ENCODE measurements at places on chromosomes 1 and 21.

- DNase-seq: peak; percentile 7
Observed at GRCh38 chr1:2786329-2787162, 14.9 kb downstream of the TTC34 start.

GRCh38 chr1:84143796-84144565, at the start of gene PRKACB:
PRKACB (plus strand) TSS chr1:84144271; CDS start chr1:84144362, 91 bp downstream.
- DNase-seq: peak; percentile 22

- peak; percentile 70 for DNase-seq
Observed at GRCh38 chr1:223811634-223812101, 34.1 kb downstream of the TP53BP2 start.

- DNase-seq: no peak
Observed at GRCh38 chr1:118954301-118954905, 33.7 kb downstream of the TBX15 start.

DNA sequence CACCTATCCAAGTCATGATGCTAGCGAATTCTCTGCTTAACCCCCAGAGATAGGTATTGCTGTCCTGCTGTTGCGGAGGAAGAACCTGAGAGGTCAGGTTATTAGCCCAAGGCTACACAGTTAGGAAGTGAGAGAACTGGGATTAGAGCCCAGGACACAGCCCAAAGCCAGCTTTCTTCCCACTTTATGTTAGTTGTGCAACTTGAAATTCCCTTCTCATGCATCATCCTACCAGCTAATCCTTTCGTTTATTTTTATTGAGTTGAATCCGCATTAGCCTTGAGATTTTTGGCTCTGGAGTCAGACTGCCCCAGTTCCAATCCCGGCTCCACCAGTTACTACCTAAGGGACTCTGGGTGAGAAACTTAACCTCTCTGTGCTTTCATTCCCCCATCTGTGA, 65.4 kb downstream of the PLEKHA6 start:
- peak; percentile 96 for DNase-seq

GRCh38 chr1:109625601-109626560, 6.2 kb downstream of the AMPD2 start:
- DNase-seq: no peak

DNA sequence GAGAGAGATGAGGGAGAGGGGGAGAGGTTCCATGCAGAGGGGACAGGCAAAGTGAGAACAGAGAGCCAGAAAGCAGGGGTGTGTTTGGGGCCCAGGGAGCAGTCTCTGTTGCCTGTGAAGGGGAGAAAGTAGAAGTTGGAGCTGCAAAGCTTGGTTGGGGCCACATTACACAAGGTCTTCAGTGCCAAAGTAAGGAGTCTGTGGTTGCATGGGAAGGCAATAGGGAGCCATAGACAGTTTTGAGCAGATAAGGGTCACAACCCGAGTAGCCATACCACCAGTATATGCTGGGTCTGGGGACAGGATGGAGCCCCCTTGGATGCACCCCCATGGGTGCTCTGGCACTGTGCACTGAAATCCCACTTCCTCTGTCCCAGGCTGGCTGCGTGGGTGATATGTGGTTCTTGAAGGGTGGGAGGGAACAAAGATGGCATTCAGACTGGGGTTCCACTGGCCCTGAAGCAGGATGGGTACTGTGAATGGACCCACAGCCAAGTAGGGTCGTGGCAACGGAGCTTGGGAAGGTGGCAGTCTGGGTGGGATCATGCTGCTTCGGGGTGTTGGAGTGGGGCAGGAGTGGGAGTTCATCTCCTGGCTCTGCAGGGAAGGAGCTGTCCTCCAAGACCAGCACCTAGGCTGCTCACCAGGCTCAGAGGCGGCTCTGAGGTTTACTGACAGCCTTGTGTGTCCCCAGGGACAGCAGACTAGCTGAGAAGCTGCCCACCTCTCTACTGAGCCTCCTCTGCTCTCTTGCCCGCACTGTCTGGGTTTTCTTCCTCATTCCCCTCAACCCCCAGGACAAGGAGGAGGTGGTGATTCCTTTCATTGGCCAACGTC, 12.1 kb downstream of the DRAXIN start:
- DNase-seq: no peak

DNA sequence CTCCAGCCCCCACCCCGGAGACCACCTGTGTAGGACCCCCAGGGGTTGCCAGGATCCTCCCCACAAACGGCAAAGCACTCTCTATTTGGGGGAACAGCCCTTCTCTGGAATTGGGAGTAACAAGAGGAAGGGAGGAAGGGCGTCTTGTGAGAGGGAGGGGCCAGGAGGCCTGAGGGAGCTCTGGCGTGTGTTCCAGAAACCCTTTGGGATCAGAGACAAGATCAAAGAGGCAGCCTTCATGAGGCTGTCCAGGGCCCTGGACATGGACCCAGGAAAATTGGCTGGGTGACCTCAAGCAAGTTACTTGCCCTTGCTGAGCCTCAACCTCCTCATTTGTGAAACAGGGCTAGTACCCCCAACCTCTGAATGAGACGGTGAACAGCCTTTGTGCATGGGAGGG, 18.1 kb upstream of the ECE1 start:
- DNase-seq: no peak

- DNase-seq: no peak
Observed at GRCh38 chr1:8718850-8719361, 98.5 kb downstream of the RERE start.

DNA sequence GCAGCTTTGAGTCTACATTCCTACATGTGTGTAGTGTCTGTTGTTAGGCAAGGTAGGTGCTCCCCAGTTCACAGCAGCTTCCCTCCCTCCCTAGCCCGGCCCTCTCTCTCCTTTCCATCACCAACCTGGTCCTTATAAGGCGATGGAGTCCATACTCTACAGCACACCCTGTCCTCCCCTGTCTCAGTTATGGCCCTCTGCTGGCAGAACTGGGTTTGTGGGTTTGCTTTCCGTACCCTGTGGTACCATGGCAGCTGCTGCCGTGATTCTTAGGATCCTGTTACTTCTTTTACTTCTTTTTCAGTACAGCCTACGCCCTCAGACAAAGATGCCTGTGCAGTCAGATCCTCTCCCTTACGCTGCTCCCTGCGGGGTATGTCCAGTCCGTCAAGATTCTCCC, 31.7 kb downstream of the AK5 start:
- peak; percentile 3 for DNase-seq

GRCh38 chr1:83839566-83840173, 159.3 kb downstream of the TTLL7 start:
- peak; percentile 78 for DNase-seq

DNA sequence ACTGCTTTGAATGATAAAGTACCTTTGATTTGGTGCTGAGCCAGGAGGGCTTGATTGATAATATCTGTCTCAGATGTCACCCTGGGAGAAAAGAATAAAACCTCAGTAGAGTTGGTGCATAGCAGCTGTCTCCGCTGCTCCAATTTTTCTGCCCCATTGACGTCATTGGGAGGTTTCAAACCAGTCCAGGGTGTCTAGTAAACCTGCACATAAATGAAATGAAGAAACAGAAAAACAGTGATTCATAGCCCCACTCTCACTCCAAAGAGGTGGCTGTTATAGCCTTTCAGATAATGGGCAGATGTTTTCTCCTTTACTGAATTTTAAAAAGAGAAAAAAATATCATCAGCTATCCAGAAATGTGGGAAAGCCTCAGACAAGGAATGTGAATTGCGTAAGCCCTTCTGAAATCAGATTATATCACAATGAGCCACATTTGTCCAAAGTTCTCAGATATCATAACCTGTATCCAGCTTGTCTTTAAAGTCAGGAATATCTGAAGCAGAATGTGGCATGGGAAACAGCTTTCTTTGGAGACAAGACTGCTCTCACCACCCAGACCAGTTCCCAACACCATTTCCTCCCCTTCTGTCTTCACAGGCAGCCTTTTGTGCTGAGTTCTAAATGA, 351.3 kb upstream of the SGIP1 start:
- peak; percentile 77 for DNase-seq

DNA sequence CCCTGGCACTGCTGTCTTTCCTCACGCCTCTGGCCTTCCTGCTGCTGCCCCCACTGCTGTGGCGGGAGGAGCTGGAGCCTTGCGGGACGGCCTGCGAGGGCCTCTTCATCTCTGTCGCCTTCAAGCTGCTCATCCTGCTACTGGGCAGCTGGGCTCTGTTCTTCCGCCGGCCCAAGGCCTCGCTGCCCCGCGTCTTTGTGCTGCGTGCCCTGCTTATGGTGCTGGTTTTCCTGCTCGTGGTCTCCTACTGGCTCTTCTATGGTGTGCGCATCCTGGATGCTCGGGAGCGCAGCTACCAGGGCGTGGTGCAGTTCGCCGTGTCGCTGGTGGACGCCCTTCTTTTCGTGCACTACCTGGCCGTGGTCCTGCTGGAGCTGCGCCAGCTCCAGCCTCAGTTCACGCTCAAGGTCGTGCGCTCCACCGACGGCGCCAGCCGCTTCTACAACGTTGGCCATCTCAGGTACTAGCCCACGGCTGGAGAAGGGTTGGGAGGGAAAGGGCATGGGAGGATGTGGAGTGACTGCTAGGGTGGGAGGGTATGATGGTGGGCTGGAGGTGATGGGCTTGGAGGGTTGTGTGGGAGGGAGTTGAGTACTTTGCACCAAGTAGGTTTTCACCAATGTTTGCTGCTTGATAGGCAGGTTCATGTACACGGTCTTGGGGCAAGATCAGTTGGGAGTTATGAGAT, 18.9 kb downstream of the VANGL2 start:
- no peak for DNase-seq

DNA sequence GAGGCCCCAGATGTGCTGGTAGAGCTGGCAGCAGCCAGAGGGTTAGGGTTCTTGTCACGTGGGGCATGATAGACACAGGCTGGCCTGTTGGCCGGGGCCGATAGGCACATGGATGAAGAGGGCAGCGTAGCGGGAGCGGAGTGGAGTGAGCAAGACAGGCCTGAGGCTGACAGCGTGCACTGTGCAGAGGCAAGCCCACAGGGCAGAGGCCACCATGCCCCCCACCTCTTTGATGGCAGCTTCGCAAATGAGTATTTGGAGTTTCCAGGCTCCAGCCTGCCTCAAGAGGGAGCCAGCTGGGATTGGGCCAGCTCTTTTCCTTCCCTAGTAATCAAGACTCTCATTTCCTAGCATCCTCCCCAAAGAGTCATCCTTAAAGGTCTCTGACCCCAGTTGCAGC, 43.5 kb downstream of the TMCC2 start:
- no peak for DNase-seq

GRCh38 chr1:168829876-168830275, 100.9 kb upstream of the DPT start:
- no peak for DNase-seq

- DNase-seq: no peak
Observed at GRCh38 chr1:228939001-228939691, 203.9 kb downstream of the RHOU start.

GRCh38 chr1:22048351-22049192, 3.9 kb upstream of the CDC42 start:
- no peak for DNase-seq

DNA sequence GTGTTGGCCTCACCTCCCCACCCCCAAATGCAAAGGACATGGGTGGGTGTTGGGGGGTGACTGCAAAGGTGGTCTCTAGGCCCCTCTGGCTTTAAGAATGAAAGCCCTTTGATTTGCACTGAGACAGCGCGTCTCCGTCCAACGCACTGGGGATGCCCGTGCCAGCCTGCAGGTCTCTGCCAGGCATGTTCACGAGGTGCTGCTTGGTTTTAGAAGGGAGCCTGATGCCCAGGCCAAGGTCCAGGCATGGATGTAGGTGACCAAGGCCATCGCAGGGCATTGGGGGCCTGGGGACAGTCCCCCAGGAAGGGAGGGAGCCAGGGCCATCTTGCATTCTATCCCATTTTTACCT, 363.6 kb upstream of the VAMP3 start:
- DNase-seq: no peak

DNA sequence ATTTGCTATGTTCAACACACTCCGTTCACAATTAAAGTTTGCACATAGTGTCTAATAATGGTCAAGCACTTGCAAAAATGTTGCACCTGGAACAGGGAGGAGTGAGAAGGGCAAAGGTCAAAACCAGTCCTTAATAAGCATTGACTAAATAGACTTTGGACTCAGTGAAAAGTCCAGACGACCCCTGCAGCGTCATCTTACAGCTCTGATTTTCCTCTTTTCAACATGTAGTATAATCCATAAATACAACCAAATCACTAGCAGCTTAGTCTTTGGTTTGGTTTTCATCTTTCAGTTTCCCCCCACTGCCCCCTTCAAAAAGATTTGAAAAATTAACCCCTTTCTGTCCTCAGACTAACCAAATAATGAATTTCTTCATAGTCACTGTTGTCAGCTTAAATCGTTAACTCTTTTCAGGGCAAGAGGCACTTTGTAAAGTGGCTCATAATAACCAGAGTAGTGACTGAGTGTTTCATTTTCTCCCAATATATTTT, 290.3 kb downstream of the PTPRC start:
- no peak for DNase-seq

- no peak for DNase-seq
Observed at GRCh38 chr1:104082221-104082620, 332.5 kb downstream of the AMY1C start.

GRCh38 chr21:45556645-45557615, 14.7 kb upstream of the SLC19A1 start:
- DNase-seq: no peak

GRCh38 chr1:22143065-22144033, at the start of gene WNT4:
WNT4 (minus strand) TSS chr1:22143097; CDS start chr1:22142922, 175 bp downstream.
- DNase-seq: peak; percentile 72

- DNase-seq: peak; percentile 68
Observed at GRCh38 chr1:14486401-14487201, 111.9 kb upstream of the KAZN start.

DNA sequence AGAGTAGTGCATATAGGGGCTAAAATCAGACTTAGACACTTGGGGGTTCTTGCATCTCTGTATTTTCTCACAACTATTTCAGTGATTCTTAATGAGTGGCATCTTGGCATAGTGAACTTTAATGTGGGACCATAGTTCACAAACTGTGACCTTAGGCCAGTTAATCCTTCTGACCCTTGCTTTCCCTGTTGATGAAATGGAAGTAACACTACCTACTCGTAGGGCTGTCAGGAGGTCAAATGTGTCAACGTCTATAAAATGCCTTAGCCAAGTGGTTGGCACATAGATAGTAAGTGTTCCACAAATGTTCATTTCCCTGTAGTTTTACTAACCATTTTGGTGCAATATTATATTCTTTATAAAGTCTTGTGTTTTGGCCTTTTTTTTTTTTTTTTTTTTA, 49.4 kb downstream of the DYRK1A start:
- DNase-seq: no peak

- no peak for DNase-seq
Observed at GRCh38 chr1:64745986-64746940, 1.4 kb downstream of the RAVER2 start.

DNA sequence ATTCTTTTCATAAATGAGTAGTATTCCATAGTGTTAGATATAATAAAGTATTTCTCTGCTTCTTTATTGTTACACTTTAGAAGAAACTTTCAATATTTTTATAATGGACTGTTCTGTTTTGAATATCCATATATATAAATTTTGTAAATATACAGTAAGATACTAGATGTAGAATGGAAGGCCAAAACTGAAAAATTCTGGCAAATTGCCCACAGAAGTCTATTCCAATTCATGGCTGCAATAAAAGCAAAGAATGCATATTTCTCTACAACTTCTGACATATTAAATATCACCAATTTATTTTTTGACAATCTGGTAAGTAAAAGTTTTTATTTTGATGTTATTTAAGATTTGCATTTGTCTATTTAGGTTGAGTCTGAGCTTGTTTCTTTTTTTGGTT, 532.5 kb downstream of the NCAM2 start:
- no peak for DNase-seq

GRCh38 chr1:228827019-228827418, 91.7 kb downstream of the RHOU start:
- no peak for DNase-seq
